Esophagus squamous epithelium (tissue), 5 donors: ENCODE measurements at places on chromosomes 16 and 17. TPM values are rescaled to one million over a fixed set of nuclear protein-coding genes. Genes with fewer than 3 reads are reported as not detected.

GRCh38 chr16:12228079-12228601 lies 251.6 kb downstream of the SNX29 start:
- no peak for DNase-seq

GRCh38 chr17:56918916-56919315 lies 5.1 kb upstream of the TRIM25 start:
- no peak for DNase-seq

DNA sequence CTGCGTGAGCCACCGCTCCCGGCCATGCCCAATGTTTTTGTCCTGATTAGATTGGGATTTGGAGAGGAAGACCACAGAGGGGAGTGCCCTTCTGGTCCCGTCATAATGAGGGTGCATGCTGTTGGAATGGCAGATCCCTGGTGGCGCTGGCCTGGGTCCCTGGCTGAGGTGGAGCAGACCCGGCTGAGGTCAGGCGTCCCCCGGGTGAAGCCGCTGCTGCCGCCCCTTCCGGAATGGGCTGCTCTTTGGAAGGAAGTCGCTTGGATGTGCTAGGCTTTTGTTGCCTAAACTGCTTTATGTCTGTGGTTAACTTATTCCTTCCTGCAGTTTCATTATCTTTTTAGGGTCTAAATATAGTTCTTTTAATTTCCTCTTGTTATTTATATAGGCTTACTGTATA lies 120.3 kb upstream of the CHMP6 start:
- no peak for DNase-seq

DNA sequence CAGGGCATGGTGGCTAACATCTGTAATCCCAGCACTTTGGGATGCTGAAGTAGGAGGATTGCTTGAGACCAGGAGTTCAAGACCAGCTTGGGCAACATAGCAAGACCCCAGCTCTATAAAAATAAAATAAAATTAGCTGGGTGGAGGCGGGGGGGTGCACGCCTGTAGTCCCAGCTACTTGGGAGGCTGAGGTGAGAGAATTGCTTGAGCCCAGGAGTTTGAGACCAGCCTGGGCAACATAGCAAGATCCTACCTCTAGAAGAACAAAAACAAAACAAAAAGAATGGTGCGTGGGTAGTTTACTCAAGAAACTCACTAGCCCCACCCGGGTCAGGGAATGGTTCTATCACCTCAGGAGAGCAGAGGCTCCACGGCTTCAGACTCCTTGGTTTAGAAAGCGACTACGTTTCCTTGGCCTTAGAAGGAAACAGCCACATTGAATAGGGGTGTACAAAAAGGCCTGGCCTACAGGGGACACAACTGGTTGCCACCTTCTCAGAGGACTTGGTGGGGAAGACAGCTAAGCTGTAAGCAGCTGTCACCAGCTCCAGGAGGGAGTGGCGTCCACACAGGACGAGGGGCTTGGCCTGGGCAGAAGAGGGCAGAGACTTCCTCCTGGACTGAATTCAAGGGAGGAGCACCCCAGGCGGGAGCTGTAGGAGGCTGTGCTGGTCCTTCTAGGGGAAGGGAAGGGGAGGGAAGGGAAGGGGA lies 716 bp downstream of the TK1 start:
- DNase-seq = no peak

GRCh38 chr16:81106826-81107503 lies 10.8 kb upstream of the GCSH start:
- DNase-seq = no peak

DNA sequence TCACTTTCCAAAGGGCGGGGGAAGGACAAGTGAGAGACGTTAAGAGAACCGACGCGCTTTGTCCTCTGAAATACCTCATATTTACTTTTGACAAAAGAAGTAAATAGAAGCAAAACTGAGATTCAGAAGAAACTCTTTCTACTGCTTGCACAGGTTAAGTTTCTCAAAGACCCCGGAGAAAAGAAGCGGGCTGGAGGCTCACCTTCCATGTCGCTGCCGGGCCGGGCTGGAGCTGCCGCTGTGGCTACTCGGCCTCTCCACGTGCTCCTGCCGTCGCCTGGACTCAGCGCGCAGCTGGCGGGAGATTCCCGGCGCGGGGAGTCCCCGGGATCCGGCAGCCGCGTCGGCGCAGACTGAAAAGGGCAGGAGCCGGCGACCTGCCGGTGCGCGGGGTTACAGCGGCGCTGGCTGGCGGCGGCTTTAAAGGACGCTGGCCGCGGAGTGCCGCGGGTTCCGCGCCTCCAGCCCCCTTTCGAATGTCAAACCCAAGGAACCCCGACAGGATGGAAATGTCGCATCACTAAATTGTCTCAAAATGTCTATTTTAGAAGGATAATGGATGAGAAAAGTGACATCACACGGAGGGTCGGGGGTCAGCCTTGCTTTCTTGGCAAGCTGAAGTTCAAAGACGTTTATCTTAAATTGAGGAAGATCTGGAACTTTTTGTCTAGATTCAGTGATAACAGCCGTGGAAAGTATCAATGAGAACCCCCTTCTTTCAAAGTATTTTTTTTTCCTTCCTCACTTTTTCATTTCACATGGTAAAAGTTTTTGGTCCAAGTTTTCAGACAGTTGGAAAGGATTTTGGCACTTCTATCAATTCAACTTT lies at the start of gene IKZF3:
IKZF3 (minus strand) TSS at position 395 of the 829 bp plus-strand sequence; CDS start at position 209, 186 bp downstream.
- DNase-seq = no peak

DNA sequence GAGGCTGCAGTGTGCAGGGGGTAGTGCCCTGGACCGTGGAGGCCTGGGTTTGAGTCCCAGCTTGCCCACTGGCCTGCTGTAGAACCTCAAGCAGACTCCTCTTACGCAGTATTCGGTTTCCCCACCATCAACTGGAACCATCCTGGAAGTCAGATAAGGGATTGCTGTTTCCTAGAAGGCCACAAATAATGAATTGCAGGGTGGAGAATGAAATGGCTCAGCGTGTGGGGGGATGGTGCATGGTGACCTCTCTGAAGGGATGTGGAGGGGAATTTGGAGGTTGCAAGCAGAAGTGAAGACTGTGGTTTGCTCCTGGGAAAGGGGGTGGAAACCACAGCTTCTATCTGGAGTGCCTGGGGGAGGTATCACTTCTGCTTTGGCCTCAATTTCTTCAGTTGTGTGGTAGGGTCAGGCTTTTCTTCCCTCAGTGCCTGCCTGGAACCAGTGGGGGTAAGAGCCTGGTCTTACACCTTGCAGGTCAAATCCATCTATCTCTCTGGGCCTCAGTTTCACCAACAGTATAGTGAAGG lies 1.7 kb downstream of the ADGRG5 start:
- no peak for DNase-seq

- no peak for DNase-seq
These were observed 62.6 kb upstream of the TMEM97 start for GRCh38 chr17:28256370-28256769.

DNA sequence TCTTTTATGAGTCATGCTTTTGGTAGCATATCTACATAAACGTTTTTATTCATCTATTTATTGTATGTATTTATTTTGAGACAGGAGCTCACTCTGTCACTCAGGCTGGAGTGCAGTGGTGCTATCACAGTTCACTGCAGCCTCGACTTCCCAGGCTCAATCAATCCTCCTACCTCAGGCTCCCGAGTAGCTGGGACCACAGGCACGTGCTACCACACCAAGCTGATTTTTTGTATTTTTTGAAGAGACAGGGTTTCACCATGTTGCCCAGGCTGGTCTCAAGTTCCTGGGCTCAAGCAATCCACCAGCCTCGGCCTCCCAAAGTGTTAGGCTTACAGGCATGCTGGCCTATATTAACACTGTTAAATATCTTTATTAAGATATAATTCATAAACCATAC lies 20.4 kb upstream of the IL4R start:
- DNase-seq = no peak

- DNase-seq = no peak
These were observed 2.4 kb upstream of the CACNA1H start for GRCh38 chr16:1150511-1150982.

DNA sequence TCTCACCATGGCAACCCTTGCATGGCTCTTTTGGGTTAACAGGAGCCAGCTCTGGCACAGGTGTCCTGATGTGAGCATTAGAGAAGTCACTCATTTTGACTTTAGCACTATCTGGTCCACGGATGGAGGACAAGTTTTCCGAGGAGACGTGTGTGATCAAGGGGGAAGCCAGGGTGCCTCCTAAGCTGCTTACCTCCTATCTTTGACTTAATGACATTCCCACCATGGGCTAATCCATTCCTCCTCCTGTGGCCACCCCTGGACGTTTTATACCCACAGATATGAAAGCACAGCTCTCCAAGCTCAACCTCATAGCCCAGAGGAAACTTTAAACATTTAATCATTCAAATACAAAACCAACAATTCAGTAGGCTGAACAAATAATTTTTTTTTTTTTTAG lies 18.8 kb downstream of the MPP2 start:
- no peak for DNase-seq

DNA sequence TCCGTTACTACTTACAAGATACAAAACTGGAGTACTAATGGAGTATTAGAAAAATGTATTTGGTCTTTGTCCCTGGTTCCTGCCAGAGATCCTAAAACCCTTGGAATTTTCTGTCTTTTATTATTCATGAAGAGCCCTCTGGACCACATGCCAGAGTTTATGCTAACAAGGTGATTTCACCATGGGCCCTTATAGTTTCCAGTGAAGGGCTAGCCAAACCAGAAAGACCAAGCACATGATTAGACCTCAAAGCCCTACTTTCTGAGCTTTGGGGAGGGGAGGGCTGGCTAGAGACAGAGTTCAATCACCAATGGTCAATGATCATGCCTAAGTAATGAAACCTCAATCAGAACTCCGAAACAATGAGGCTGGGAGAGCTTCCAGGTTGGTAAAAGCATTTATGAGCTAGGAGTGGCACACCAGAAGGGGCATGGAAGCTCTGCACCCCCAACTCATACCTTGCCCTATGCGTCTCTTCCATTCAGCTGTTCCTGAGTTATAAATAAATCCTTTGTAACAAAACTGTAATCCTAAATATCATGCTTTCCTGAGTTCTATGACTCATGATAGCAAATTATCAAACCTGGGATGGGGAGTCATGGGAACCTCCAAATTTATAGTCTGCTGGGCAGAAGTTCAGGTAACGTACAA lies 10.4 kb downstream of the DCUN1D3 start:
- no peak for DNase-seq

GRCh38 chr17:70464995-70465394 lies 295.7 kb downstream of the KCNJ2 start:
- no peak for DNase-seq

DNA sequence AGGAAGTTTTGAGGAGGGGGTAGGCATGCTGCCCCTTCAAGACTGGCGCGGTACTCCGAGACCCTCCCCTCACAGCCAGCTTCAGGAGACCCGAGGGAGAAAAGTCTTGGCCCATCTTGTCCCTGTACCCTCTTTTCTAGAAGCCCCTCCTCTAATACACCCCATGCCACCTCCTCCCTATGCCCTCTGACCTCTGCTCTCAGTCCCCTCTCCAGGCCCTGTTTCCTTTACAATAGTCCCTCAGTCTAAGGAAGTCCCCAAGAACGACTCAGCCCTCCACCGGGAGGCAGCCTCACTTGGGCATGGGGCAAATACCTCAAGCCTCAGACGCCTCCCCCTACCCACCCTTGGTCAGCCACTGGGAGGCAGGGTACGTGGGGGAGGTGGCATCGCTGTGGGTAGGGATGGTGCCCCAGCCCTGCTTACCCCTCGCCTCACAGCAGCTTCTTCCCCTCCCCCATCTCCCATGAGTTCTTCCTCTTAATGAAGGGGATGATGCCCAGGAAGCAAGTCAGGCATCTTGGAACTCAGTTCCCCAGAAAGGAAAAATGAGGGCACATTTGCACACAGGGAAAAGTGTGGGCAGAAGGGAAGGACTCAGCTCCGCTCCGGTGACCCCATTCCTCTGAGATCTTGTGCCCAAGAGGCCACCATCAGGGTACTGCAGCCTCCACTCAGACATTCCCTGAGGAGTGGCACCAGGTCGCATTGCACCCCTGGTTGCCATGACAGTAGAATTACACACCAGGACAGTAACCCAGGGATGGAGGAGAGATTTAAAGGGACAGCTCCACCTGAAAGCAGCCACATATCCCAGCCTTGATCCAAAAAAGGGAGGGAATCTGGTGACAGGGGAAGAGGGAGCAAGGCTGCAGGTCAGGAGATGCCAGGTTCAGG lies 6.2 kb downstream of the MPP2 start:
- DNase-seq = no peak

DNA sequence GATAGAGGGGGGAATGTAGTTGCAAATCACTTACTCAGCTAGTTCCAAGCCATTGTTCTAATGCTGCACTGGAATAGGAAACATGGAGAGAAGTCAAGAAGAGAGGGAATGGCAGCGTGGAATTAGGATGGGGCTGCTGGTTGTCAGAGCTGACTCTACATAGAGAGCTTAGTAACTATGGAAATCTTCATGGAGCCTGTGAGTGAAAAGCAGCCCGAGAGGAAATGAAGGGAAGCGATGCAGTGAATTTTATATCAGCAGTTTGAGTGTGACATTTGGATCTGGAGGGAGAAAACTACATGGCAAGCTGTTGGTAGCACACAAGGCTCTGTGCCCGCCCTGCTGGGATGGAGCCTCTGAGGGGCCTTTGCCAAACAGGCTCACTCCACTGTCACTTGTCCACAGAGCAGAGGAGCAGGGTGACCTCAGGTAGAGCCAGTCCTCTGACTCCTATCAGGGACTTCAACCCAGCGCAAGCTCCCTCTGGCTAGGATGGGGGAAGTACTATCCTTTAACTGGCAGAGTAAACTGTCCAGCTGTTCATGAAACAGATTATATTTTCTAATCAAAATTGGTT lies 27.9 kb upstream of the PMFBP1 start:
- DNase-seq = no peak

GRCh38 chr17:75454193-75454592 lies 2.2 kb upstream of the TMEM94 start:
- DNase-seq = no peak

DNA sequence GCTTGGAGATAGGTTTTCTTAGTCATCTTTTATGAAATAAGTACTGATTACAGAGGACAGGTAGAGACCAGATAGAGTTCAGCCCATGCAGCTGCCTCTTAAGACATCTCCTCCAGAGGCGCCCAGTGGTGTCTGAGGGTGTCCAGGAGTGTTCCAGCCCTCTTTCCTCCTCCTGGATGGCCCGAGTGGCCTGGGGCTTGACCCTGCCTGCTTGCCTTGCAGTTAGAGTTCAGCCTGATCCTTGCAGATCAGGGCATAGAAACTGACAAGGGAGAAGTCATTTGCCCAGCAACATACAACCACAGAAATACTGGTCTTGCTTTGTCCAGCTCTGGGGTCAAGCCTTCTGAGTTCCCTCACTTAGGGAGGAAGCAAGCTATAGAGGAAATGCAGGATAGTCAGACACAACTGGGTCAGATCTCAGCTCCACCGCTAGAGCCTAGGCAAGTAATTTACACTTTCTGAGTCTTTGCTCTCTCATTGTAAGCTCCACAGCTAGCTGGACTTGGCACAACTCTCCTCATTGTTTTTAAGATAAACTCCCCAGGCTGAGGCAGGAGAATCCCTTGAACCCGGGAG lies 3.6 kb upstream of the CCL1 start:
- DNase-seq = no peak

- no peak for DNase-seq
These were observed 218.6 kb upstream of the CDH8 start for GRCh38 chr16:62254847-62255246.

Gene GRAP
- 1.0 TPM for total RNA-seq

Gene CLEC10A
- 10.6 TPM for total RNA-seq

Gene SEPTIN1
- total RNA-seq = 7.1 TPM

Gene HAP1
- 0.34 TPM for total RNA-seq

Gene LRRC59
- 68.1 TPM for total RNA-seq

Gene PRDM7
- total RNA-seq = not detected

Gene G6PC1
- total RNA-seq = not detected

Gene ADAT1
- 35.2 TPM for total RNA-seq

Gene CD7
- total RNA-seq = 4.4 TPM
